ENCODE measurements at places on chromosomes 12 and 14.

- no peak for DNase-seq
Measured at GRCh38 chr14:63897721-63898163, 44.9 kb downstream of the SYNE2 start.

- no peak for DNase-seq
Measured at GRCh38 chr12:75623631-75624154, 112.3 kb upstream of the KRR1 start.

- DNase-seq, result no peak
Measured at GRCh38 chr12:51395283-51396230, 4.4 kb upstream of the GALNT6 start.

- no peak for DNase-seq
Measured at GRCh38 chr12:49892084-49892731, 11.5 kb downstream of the FAIM2 start.

- no peak for DNase-seq
Measured at GRCh38 chr12:58814036-58814435, 106.3 kb downstream of the LRIG3 start.

DNA sequence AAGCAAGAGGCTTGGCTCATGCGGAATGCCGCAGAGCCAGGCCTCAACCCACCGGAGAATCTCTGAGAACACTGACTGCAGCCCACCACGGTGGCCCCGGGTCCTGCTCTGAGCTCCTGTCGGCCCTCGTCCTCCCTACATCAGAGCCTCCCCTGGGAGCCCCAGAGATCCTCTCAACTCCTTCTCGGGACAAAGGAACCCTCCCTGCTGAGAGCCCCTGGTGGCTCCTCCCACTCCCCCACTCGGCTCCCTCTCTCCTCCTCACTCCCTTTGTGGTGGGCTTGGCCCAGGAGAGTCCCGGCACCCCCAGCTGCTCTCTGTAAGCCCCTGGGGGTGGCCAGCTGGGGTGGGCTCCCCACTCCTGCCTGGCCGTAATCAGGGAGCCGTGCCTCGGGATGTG, 11.1 kb upstream of the INF2 start:
- DNase-seq, result peak; percentile 18

DNA sequence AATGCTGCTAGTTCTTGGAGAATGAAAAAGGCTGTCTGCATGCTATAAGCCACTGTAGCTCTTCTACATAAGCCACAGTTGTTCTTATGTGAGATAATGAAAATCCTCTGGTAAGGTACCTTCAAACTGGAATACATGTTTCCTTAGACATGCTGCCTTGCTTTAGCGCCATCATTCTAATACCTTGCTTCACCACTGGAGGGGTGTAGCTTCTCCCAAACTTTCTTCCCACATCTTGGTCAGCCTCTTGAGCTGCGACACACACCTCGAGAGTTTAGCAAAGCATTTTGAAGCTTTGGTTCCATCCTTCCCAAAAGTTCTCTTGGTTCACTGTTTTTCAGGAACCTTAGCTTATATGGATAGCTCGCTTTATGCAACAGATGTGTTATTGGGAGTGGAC, 69.5 kb downstream of the NKX2-1 start:
- no peak for DNase-seq

- no peak for DNase-seq
Measured at GRCh38 chr12:4486980-4487379, 41.4 kb upstream of the FGF6 start.

GRCh38 chr14:76109087-76109880, 42.4 kb upstream of the GPATCH2L start:
- no peak for DNase-seq

GRCh38 chr12:16076557-16076956, 165.4 kb downstream of the DERA start:
- DNase-seq, result peak; percentile 59

- DNase-seq, result no peak
Measured at GRCh38 chr12:15306605-15307004, 15.7 kb upstream of the PTPRO start.

DNA sequence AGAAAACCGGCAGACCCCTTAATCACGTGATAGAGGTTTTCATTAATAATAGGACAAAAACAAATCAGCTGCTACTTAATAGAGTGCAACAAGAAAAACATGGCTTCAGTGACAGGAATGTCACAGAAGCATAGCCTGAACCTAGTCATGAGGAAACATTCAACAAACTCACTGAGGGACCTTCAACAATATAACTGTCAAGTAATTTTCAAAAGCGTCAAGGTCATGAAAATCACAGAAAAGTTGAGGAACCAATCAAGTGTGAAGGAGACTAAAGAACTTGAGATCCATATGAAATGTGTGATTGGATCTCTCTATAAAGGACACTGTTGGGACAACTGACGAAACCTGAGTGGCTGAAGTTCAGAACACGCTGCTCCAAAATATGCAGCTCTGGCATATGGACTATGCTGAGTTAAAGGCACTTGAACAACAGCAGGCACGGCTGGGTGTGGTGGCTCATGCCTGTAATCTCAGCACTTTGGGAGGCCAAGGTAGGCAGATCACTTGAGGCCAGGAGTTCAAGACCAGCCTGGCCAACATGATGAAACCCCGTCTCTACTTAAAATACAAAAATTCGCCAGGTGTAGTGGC, 16.3 kb downstream of the NDUFA12 start:
- no peak for DNase-seq

GRCh38 chr12:107406932-107407331, 278.7 kb upstream of the PWP1 start:
- DNase-seq, result no peak

DNA sequence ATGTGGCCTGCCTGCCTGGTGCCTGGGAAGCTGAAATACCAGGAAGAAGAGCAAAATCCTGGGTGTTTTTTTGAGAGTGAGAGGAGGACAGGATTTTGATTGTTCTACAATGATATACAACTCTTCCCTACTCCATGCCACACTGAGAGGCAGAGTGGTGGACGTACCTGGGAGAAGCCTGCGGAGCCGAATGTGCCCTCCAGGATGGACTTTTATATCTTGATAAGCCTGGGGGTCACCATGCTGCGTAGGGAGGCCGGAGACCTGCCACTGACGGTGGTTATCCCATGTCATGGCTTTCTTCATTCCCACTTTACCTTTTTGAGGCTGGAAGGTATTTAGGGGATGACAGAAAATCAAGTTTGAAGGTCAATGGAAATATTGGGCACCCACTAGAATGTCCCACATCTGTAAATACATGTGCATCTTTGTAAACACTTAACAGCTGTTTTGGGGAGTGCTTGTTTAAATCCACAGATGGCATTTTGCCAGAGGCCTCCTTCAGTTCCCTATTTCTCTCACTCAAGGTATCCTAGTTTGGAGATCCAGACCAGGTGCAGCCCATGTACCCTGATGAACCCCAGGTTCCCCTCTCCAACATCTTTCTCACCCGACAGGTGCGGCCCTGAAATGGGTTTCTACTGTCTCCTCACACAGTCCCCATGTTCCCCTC, 1.1 kb upstream of the GLT1D1 start:
- DNase-seq, result no peak

Measured in HL-60 (cell line).